ENCODE measurements at places on chromosomes 6 and 20. TPM values are rescaled to one million over a fixed set of nuclear protein-coding genes. Genes with fewer than 3 reads are reported as not detected.

DNA sequence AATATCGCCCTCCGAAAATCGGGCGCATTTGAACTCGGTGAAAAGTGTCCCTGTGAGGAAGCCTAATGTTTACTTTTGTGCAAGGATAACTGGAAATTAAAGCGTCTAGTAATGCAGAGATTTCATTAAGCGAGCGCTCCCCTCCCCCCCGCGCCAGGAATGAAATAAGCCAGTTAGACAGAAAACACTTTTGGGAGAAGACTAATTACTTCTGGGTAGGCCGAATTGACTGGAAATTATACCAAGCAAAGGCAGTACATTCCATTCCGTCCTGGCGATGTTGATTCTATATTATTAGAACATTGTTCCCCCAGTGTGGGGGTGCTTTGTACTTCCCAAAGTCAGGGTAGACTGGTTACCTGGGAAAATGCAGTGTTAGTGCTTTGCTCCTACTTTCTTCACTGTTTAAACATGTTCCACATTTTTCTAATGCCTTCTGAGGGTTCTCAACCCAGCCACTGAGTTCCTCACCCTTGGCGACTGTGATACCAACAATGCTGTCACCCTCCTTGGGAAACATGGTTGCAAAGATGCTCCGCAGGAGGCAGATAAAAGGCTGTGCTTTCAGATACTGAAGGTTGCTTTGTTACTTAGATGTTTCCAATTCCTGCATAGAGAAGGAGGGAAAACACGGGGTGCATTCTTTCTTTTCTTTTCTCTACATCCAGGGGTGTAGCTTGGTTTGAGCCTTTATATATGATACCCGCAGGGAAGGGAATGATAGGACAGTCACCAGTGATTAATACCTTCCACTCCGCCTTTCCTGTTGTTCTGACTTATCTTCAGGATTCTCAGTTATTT is 2.6 kb downstream of the GJA1 start:
- peak overlapping the region; percentile 97 for H3K27ac ChIP-seq
- no peaks in the 10 kb centered on the region for H3K36me3 ChIP-seq
- DNase-seq: no peak
- no peaks in the 10 kb centered on the region for H3K27me3 ChIP-seq
- peaks cover 21% of the 10 kb centered on the region for H3K4me1 ChIP-seq

- H3K27ac ChIP-seq: peak overlapping the region; percentile 21
- H3K36me3 ChIP-seq: no peaks in the 10 kb centered on the region
- H3K4me3 ChIP-seq: no peak overlapping the region
- H3K4me1 ChIP-seq: no peaks in the 10 kb centered on the region
Measured at GRCh38 chr6:10434235-10434634, 19.4 kb upstream of the TFAP2A start.

DNA sequence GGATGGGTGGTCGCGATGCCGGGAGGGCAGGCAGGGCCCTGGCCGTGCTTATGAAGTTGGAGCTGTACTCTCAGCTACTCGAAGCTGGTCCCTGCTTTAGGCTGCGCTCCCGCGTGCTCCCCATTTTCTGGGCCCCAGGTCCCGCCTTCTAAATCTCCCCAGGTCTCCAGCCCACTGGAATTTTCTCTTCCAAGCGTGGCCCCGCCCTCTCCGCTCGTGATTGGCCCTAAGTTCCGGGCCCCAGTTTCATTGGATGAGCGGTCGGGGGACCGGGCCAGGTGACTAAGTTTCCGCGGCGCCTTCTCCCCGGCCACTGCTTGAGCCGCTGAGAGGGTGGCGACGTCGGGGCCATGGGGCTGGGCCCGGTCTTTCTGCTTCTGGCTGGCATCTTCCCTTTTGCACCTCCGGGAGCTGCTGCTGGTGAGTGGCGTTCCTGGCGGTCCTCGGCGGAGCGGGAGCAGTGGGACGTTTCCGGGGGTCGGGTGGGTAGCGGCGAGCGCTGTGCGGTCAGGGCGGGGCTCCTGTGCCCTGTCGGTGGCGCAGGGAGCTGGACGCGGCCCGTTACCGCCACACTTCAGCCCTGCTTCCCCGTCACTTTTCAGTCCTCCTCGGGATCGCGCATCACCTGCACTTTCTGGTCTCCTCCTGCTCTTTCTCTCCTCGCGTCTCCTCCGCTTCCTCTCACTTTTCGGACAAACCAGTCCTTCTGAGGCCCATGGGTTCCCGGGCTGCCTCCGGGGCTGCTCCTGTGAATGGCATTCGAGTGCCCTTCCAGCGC is at the start of gene MICA:
Gene MICA (plus strand): TSS at position 313 of the 778 bp plus-strand sequence. CDS start 38 bp downstream, at position 351.
- peak within 1 kb of the TSS; percentile 90 for H3K27ac ChIP-seq
- H3K4me3 ChIP-seq: peak within 1 kb of the TSS; percentile 95
- DNase-seq: peak; percentile 71
- peaks cover 46% of the 10 kb centered on the region for H3K27me3 ChIP-seq
- peaks cover 20% of the 10 kb centered on the region for H3K4me1 ChIP-seq

GRCh38 chr6:46645265-46645664 is 7.4 kb downstream of the CYP39A1 start:
- peaks cover 6% of the 10 kb centered on the region for H3K4me1 ChIP-seq
- H3K27ac ChIP-seq: no peak overlapping the region
- no peak for DNase-seq
- peaks cover 27% of the 10 kb centered on the region for H3K36me3 ChIP-seq

DNA sequence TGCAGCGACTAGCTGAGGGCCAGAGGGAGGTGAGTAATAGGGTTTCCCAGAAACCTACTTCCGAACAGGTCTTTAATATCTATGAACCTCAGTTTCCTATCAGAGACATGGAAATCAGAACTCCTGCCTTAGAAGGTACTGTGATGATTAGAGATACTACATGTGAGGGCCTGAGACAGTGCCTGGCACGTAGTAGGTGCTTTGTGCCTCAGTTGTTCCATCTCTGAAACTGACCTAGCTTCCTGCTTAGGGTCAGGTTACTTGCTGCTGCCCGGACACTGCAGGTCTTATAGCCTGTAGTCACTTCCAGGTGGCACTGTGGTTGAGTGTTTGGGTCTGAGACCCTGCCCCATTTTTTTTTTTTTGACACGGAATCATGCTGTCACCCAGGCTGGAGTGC is 20.9 kb downstream of the RAB44 start:
- H3K4me1 ChIP-seq: no peaks in the 10 kb centered on the region
- H3K27me3 ChIP-seq: peaks cover 7% of the 10 kb centered on the region
- no peak for DNase-seq
- no peak overlapping the region for H3K27ac ChIP-seq

Gene CST7
- total RNA-seq: not detected

Gene HUS1B
- total RNA-seq: 1.3 TPM

Gene MDC1
- 67.6 TPM for total RNA-seq

DNA sequence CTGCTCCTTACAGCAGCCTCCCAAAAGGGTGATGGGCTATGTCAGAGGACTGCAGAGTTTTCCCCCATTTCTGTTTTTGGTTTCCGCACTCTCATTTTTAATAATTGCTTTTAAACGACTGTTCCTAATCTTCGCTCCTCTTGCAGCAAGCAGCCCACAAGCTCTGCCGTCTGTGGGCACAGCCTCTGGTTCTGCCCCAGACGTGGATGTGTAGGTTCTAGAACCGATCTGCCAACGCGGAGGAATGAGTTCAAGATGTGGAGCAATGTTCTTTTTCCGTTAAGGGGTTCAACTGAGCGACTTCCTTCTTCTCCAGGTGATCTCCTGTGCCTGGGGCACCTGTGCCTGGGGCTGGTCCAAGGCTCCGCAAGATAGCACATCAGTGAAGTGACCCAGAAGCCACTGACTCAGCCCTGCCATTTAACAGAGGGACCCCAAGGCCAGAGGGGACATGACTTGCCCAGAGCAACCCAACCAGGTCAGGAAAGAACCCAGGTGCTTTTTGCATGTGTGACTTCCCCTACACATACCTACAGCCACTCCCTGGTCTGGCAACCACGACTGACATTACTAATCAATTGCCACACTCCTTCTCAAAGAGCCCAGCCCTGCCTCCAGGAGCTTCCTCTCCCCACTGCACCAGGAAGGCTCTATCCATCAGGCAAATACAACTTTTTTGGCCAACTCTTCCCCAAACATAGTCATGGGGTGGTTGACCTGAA is 22.7 kb downstream of the PMEPA1 start:
- no peak overlapping the region for H3K4me3 ChIP-seq
- H3K27me3 ChIP-seq: no peaks in the 10 kb centered on the region
- no peak overlapping the region for H3K27ac ChIP-seq
- peaks cover 19% of the 10 kb centered on the region for H3K4me1 ChIP-seq

DNA sequence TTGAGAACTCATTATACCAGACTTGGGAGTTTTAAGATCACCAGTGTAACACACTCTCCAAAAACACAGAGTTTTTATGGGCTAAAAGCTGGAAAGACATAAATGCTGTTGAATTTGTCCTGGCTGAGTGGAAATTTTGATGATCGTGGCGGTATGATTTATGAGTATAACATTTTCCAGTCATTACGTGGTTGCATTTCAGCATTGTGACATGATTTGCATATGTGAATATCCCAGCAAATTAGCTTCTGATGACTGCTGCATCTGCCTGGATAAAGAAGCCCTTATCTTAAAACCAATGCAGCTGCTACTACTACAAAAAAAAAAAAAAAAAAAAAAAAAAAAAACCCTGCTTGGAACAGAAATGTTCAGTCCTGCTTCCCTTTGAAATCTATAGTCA is 850.9 kb downstream of the TFAP2A start:
- no peaks in the 10 kb centered on the region for H3K36me3 ChIP-seq
- no peaks in the 10 kb centered on the region for H3K27me3 ChIP-seq
- no peak overlapping the region for H3K4me3 ChIP-seq
- no peaks in the 10 kb centered on the region for H3K4me1 ChIP-seq
- no peak overlapping the region for H3K27ac ChIP-seq

- DNase-seq: no peak
- peaks cover 18% of the 10 kb centered on the region for H3K27me3 ChIP-seq
- no peaks in the 10 kb centered on the region for H3K36me3 ChIP-seq
- H3K4me1 ChIP-seq: peaks cover 2% of the 10 kb centered on the region
Measured at GRCh38 chr6:474453-475185, 83.1 kb downstream of the IRF4 start.

GRCh38 chr20:2382833-2383232 is 2.1 kb downstream of the TGM6 start:
- DNase-seq: no peak
- H3K4me1 ChIP-seq: no peaks in the 10 kb centered on the region
- no peak overlapping the region for H3K27ac ChIP-seq
- no peaks in the 10 kb centered on the region for H3K36me3 ChIP-seq
- H3K27me3 ChIP-seq: peaks cover 13% of the 10 kb centered on the region

Gene WFDC5
- not detected for total RNA-seq

DNA sequence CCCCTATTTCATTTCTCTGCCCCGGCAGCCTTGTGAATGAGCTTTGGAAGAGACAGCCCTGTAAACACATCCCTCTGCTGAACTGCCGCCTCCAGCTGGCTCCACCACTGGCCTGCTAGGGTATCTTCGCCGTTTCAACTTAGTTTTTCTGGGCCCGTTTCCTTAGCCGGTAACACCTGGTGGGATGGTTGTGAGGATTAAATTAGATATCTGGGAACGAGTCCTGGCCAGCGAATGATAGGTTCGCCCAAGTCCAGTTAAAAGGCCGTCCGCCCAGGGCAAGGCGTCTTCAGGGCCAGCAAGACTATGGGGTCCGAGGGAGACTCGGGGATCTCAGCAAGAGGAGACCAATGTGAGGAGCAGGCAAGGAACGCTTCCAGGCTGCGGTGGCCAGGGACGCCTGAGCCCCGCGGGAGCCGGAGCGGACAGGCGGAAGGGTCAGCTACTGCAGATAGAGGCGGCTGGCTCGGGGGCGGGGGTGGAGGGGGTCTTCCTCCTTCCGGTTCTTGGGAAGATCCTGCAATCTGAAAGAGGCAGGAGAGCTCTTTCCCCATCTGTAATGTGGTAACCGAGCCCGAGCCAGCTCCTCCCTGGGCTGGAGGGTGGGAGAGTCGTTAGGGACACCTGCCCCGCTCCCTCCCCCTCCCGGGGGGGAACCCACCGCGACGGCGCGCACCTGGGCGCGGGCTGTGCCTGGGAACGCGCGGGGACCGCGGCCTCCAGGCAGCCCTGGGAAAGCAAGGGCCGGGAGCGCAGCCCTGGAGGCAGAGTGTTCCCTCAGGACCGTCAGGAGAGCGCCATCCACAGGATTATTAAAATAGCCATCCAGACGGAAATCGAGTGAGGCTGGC is 4.5 kb upstream of the PTCRA start:
- peak overlapping the region; percentile 78 for H3K4me3 ChIP-seq
- peak overlapping the region; percentile 87 for H3K27ac ChIP-seq
- peak; percentile 29 for DNase-seq
- H3K27me3 ChIP-seq: peaks cover 3% of the 10 kb centered on the region
- peaks cover 3% of the 10 kb centered on the region for H3K4me1 ChIP-seq

GRCh38 chr6:163711615-163712565 is 297.4 kb downstream of the QKI start:
- no peak for DNase-seq
- H3K4me3 ChIP-seq: no peak overlapping the region
- no peaks in the 10 kb centered on the region for H3K4me1 ChIP-seq
- no peaks in the 10 kb centered on the region for H3K36me3 ChIP-seq
- H3K27me3 ChIP-seq: peaks cover 50% of the 10 kb centered on the region
- no peak overlapping the region for H3K27ac ChIP-seq

GRCh38 chr6:127404133-127404532 is 55.1 kb downstream of the KIAA0408 start:
- DNase-seq: no peak
- peaks cover 1% of the 10 kb centered on the region for H3K36me3 ChIP-seq
- H3K4me1 ChIP-seq: no peaks in the 10 kb centered on the region
- no peak overlapping the region for H3K4me3 ChIP-seq
- no peak overlapping the region for H3K27ac ChIP-seq
- H3K27me3 ChIP-seq: no peaks in the 10 kb centered on the region

Gene BPIFB2
- not detected for total RNA-seq

Gene SNAI1
- total RNA-seq: 1.7 TPM

- no peak overlapping the region for H3K27ac ChIP-seq
- no peak overlapping the region for H3K4me3 ChIP-seq
- no peaks in the 10 kb centered on the region for H3K36me3 ChIP-seq
- H3K27me3 ChIP-seq: peaks cover 92% of the 10 kb centered on the region
Measured at GRCh38 chr6:10401004-10401536, 13.8 kb downstream of the TFAP2A start.

Gene ADGRB3
- total RNA-seq: 1.8 TPM

DNA sequence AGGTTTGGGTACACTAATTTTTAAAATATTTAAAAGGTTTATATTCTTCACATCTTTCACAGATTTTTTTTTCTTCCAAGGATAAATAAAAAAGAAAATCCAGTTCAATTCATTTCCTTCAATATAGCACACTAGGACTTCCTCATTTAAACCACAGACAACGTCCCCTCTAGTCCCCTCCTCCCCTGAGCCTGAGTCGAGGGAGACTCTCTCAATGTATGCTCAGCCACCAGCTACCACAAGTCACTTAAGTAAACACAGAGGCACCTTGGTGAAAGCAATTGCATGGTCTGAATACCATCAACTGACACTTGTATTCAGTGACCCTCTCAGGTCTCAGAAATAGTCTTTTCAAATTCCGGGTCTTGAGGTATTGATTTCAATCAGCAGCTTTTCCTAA is 88.6 kb downstream of the SIM1 start:
- DNase-seq: no peak
- H3K4me3 ChIP-seq: no peak overlapping the region
- no peaks in the 10 kb centered on the region for H3K36me3 ChIP-seq
- peaks cover 5% of the 10 kb centered on the region for H3K4me1 ChIP-seq
- H3K27me3 ChIP-seq: peaks cover 8% of the 10 kb centered on the region

GRCh38 chr6:45658400-45658799 is 280.7 kb upstream of the SUPT3H start:
- no peak overlapping the region for H3K27ac ChIP-seq
- H3K4me3 ChIP-seq: no peak overlapping the region
- H3K4me1 ChIP-seq: no peaks in the 10 kb centered on the region
- no peaks in the 10 kb centered on the region for H3K36me3 ChIP-seq
- no peak for DNase-seq
- H3K27me3 ChIP-seq: peaks cover 62% of the 10 kb centered on the region
